ENCODE measurements at places on chromosomes 3 and 15.

DNA sequence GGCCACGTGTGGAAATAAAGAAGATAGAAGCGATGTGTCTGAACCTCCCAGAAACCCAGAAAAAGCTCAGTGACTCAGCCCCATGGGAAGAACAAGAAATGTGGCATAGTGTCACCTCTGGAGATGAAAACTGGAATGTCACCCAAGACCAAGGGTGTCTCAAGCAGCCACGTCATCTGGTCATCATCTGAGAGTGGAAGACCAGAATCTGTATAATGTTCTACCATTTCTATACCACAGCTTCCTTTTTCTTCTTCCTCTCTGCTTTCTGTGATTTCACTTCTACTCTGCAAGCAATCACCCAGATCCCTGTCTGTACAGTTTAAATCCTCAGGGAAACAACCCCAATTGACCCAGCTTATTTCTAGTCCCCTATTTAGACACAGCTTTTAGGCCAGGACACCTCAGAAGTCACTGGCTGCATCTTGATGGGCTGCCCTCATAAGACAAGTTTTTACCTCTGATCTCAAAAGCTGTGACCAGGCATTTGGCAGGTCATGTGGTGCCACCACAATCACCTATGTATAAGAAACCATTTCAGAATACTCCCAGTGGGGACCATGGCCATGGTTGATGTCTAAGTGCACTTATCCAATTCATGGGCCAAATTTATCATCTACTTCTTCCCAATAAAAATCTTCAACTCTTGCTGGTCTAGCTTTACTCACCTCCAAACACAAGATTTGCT lies 278.5 kb upstream of the UMPS start:
- no peak for DNase-seq

- no peak for DNase-seq
Observed at GRCh38 chr3:183393625-183394024, 34.8 kb downstream of the MCF2L2 start.

DNA sequence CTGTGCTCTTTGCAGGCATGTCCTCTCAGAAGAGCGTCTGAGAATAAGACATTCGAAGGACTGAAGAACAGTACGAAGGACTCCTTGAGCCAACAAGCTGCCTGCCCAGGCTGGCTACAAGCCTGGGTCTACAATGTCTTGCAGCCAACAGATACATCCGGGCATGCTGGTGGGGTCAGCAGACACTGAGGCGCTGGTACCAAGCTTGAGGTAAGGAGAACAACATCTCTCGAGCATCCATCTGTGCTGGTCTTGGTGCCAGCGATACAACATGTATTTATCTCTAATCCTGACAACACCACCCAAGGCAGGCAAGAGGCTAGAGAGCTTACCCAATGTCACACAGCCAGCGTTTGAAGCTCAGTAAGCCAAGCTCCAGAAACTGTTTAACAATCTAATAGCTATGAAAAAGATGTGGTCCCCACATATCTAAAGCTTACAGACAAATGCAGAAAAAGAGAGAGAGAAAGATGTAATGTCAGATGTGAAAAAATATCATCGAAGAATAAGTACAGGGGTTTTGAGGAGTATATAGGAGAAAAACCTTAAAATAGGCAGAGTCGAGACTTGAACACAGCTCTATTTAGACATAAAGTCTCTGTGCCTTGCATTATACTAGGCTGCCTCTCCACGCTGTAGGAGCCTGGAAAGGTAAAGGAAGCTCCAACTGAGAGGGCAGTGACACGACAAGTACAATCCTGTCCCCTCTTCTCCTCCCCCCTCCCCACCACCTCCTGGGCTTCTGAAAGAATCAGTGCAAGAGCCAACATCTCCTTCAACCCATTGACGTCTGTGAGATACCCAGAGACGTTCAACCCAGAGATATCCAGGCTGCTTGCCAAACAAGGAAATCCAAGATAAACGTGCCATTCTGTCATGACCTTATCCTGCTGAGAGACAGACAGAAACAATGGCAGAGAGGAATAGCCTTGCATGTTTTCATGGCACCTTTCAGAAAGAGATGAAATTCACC lies 39.4 kb downstream of the WWTR1 start:
- no peak for DNase-seq

- no peak for DNase-seq
Observed at GRCh38 chr3:185363662-185364203, 797 bp downstream of the MAP3K13 start.

DNA sequence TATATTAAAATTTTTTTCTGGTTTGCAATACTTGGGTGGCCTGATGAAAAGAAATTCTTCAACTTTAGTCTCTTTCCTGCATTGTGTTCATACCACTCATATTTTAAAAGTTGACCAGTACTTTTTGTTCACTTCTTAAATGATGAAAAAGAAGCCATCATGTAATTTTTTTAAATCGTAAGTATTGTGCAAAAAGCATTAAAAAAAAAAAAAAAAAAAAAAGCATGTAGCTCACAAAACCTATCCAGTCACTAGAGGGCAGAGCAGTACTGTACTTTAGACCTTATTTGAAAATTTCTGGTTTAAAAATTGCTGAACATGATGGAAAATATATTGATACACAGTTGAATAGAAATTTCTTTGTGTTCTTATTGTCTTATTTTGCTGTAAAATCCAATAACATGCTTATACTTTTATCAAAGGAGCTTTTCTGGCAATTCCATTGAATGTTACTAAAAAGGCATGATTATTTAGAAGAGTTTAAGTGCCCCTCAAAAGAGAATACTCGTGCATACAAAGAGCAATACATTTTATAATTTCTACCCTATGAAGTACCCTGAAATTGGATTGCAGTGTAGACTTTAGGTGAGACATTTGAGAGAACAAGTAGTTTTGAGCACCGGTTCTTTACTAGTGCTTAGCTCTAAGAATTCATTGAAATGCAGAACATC lies 137.7 kb downstream of the BBX start:
- no peak for DNase-seq

GRCh38 chr15:74376825-74377581 lies 9.6 kb upstream of the CYP11A1 start:
- DNase-seq = no peak

DNA sequence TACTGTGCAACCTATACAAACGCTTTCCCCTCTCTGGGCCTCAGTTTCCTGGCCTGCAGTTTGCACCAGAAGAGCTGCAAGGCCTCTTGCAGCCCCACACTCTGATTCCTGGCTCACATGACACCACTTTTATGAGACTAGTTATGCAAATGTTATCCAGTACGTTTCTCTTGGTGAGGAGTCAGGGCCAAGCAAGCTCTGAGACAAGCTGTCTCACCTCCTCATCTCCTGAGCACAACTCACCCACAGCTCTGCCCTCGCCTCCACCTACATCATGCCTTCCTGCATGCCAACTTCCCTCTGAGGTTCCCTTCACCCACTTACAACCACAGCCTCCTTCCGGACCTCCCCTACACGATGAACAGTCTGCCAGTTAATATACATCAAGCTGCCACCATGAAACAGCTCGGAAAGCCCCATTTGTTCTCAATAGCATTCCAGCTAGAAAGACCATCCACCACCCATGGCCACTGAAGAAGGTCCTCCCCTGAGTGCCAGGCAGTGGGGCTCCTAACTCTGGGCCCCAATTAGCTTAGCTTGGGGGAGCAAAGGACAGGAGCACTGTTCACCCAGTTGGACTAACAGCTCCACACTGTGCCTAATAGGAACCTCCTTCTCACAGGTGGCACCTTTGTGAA lies 25.0 kb downstream of the CRYGS start:
- DNase-seq = no peak

DNA sequence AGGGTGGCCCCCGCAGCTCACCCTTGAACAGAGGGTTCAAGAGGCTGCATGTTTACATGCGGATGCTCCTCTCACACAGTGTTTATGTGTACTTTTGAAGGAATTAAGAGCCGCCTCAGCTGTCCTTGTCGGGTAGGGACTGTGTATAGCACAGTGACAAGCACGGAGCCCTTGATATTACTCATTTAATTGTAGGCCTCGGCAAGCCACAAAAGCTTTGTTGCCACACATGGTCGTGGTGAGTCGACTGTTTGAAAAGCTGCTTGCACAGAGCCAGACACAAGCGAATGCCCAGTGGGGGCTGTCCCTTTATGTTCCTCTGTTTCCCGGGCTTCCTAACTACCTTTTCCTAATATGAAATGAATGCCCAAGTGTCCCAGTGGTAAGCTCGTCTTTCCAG lies 4.5 kb downstream of the ESYT3 start:
- DNase-seq = no peak

DNA sequence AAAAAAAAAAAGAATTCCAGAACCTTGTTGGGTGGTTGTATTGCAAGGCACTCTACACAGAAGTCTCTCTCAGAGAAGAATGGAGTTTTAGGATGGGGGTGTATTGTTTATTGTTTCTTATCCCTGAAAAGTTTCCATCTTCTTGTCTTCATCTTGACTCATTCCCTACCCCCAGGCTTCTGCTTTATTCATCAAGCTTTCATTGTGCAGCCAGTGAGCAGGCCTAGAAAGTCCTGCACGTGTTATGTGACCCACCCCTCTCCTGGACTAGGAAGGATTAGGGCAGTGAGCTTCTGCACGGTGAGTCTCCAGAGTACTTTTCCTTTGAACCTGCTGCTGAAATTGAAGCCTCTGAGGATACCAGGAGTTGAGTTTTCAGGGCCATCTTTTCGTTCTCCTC lies 150.9 kb upstream of the IL12A start:
- DNase-seq = no peak

GRCh38 chr3:9332250-9333030 lies 30.4 kb upstream of the THUMPD3 start:
- DNase-seq = no peak

DNA sequence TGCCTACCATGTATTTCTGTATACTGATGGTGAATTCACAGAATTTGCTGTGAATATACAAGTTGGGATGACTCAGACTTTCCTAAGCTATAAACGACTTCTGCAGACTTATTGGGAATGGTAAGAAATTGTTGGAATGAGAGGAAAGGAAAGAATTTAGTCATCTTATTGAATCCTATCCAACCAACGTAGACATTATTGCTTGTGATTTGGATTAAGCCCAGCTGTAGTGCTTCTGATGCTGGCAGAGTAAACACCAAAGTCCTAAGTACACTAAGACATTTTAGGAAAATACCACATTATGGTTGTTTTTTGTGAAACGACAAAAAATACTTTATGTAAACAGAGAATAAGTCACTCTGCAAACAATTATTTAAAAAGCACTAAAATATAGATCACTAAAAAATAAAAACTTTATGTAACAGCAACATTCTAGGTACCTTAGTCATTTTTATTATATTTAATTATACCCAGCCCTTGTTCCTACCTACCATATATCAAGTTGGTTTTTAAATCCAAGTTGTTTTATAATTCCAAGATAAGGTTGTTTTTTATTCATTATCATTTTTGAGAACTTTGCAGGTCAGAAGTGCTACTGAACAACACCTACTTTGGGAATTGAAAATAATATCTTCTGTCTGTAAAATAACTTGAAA lies 99.2 kb upstream of the MLF1 start:
- peak; percentile 80 for DNase-seq

DNA sequence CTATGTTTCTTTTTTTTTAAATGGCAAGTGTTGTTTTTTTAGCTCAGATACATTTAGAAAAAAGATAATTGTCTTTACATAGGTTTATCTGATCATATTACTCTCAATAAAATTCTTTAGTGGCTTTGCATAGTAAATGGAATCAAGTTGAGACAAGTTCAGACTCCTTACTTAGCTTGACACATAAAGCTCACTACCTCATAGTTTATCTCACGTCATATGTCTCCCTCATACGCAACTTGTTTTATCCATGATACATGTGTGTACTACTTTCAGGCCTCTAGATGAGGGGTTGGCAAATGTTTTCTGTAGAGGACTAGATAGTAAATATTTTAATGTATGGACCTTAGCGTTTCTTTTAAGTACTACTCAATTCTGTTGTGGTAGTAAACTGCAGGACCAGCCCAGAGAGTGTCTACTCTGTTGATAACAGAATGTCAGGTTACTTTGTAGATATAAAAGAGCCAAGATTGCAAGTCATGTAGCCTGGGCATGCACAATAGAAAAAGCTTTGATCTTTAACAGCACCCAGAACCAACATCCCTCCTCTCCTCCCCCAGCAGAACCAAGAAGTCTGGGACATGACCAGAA lies 28.2 kb upstream of the MGA start:
- no peak for DNase-seq

GRCh38 chr3:129505341-129505740 lies 23.1 kb upstream of the RHO start:
- DNase-seq = no peak

DNA sequence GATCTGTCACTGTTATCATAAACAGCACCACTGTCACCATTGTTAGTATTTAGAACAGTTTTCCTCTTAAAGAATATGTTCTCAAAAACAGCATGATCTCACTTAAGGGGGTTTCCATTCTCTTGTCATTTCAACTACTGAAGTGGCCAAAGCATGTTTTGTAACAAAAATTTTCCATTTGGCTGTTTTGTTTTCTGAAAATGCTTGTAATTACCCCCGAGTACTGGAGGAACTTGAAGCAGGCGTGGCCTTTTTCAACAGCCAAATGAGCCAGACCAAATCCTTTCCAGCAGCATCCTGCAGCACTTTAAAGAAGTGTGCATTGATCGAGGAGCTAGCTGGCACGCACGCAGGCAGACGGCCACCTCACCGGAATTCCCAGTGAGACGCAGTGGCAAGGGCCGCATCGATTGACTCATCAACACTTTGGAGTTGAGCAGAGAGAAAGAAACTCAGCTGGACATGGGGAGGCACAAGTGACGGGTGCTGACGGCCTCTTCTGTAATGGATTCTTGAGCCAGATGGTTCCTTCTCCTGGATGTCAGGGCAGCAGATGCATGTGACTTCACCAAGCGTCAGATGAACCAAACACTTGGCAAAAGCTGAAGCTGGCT lies 234.3 kb upstream of the IGF1R start:
- no peak for DNase-seq

GRCh38 chr3:35970793-35971192 lies 331.5 kb downstream of the ARPP21 start:
- DNase-seq = no peak

GRCh38 chr3:87126321-87126720 lies 100.8 kb upstream of the CHMP2B start:
- DNase-seq = no peak

DNA sequence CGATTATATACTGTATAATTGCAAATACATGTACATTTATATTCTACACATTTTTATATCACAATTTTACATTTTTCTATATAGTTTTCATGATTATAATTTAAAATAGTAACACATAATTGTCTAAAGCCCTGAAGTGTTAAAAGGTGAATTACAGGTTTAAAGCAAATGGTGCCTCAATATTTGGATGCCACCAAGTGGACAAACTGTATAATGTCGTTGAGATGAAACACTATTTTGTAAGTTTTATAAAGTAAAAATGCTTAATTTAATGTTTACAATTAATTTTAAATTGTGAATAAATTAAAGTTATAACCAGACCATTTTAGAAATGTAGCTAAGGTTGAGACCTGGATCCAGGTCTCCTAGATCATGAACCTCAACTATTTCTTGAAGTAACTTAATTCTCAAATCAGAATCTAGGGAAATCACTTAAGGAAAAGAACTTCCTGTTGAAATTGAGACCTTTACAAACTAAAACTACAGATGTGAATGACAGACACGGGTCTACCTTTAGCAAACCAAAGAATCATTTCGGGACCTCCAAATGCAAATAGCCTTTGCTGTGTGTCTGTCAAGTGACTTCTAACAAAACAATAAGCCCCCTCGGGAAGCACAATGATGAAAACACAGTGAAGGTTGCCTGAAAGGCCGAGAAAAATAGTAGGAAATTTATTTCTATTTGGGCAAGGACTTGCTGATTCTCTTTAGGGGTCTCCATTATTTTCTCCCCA lies 37.8 kb downstream of the EHHADH start:
- no peak for DNase-seq

Measured in HFF-Myc (cell line).